ENCODE measurements at places on chromosomes 2 and 18.

DNA sequence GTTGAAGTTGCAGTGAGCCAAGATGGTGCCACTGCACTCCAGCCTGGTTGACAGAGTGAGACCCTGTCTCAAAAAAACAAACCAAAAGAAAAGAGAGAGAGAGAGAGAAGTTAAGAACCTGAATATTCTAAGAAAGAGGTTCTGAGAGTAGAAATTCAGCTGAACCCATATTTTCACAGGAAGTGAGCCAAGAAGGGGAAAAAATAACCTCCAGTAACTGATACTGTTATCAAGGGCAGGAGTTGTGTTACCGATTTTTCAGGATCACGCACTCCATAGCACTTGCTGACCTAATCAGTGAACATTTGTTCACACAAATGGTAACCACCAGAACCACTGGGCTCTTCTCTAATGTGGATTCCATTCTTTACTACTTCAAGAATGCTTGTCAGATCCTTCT, 39.1 kb upstream of the BZW1 start:
- no peak for DNase-seq

GRCh38 chr2:86235196-86235980, 36.1 kb downstream of the MRPL35 start:
- DNase-seq = no peak

GRCh38 chr2:166170356-166170755, 42.5 kb upstream of the SCN1A start:
- DNase-seq = no peak

DNA sequence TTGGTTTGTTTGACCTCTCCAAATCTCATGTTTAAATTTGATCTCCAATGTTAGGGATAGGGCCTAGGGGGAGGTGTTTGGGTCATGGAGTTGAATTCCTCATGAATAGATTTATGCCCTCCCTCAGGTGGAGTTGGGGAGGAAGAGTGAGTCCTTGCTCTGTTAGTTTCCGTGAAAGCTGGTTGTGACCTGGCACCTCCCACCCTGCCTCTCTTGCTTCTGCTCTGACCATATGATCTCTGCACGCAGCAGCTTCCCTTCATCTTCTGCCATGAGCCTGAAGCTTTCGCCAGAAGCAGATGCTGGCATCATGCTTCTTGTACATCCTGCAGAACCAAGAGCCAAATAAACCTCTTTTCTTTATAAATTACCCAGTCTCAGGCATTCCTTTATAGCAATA, 231.6 kb upstream of the ERBB4 start:
- no peak for DNase-seq

DNA sequence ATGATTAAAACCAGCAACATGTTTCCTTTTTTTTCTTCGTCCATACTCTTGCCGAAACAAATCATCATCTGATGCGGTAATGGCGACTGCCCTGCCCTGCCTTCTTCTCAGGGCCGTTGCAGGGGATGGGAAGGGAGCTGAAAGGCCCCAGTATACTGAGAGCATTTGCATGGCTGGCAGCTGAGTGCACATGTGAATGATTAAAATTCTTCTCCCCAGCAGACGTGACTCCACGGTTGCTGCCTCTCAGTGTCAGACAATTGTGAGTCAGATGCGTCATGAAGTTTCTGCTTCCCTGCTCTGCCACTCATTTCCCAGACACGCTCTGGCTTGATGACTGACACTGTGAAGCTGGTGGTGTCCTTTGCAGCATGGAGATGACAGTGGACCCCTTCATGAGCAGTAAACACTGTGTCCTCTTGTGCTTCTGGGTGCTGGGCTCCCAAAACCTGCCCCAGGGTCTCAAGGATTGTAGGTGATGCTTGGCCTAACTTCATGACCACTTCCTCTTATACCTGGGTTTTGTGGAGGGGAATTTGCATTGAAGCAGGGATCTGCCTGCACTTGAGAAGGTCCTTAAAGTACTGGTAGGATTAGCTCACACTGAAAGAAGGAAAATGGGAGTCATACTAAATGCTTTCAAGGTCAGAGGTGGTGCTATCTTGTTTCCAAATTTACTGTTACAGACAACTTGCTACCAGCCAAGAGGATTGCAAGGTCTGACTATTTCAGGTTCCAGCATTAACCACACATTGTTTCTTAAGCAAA, 222.5 kb upstream of the COPS8 start:
- peak; percentile 55 for DNase-seq

DNA sequence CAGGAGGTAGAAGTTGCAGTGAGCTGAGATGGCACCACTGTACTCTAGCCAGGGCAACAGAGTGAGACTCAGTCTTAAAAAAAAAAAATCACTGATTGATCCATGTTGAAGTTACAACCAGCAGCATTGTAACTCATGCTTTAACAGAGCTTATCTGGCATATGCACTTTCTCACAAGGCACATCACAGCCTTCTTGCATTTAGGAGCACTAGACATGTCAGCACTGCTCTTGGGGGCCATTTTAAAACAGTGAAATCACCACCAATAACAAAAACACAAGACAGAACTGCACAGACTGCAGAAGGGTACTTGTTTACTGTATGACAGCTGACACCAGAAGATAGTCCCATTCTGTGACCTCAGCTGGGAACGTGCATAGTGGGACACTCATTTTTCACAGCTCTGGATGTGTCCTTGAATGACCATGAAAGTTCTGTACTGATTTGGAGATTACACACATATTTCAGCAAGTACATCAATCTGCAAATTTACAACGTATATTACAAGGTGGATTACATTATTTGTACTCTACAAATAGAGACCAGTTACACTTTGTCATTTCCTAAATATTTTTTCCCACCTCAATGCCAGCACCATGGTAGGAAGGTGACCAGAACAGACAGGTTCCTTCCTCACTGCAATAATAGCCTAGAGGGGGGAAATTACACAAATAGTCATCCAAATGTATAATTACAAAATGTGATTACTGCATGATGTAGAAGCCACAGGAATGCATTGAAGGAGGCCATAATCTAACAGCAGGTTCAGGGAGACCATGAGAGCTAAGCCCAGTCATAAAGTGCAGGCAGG, 35.1 kb downstream of the CCBE1 start:
- DNase-seq = no peak

DNA sequence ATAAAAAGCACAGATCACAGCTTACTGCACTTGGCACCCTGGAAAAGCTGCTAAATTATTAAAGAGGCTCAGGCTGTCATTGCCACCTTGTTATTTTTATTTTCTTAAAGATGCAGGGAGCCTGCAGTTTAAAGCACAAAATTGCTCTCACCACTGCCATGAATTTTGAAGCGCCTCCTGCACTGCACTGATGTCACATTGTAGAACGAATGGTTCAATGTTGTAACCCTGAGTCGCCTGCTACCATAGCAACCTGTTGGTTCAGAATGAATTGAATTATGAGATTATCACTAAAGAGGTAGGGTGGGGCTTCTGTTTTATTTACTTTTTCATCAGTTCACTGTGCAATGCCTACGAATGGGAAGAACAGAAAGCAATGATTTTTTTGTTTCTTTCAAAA, 16.5 kb downstream of the SCG2 start:
- DNase-seq = peak; percentile 11

- no peak for DNase-seq
These were observed 169.6 kb downstream of the FMNL2 start for GRCh38 chr2:152504618-152505017.

DNA sequence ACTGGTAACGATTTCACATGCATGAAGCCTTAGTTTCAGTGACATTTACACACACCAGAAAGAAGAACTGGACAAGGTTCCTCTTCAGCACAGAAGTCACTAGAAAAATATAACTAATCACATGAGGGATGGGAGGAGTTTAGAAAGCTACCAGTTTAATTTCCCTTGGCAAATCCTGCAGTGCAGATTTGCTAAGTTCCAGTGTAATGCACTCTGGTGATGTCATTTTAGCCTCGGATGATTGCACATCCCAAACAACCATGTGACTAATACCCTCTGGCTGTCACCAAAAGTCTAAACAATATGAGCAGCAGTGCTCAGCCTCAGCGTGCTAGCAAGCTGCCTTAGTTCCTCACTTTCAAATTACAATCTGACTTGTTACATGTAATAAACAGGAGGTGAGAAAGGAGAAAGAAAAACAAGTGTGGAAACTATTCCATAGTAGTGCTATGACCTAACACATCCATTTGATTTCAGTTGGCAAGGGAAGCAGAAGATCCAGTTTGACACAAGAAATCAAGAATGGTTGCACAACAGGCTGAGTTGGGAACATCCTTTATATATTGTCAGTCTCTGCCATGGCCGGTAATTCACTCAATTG, 35.3 kb upstream of the PPP1CB start:
- peak; percentile 97 for DNase-seq

DNA sequence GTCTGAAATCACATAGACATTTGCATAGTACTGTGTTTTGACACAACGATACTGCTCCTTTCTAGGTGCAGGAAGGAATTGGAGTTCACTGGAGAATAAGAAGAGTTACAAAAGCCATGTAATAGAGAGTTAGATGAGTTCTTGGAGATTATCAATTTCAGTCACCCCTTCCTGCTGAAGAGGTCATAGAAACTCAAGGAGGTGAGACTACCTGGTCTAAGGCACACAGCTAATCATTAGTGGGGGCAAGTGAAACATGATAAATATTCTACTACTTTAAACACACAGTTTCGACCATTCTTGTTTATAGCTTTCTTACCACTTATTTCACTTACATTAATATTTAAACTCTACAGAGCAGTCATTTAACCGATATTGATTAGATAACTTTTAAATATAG, 286.9 kb upstream of the NXPH2 start:
- no peak for DNase-seq

DNA sequence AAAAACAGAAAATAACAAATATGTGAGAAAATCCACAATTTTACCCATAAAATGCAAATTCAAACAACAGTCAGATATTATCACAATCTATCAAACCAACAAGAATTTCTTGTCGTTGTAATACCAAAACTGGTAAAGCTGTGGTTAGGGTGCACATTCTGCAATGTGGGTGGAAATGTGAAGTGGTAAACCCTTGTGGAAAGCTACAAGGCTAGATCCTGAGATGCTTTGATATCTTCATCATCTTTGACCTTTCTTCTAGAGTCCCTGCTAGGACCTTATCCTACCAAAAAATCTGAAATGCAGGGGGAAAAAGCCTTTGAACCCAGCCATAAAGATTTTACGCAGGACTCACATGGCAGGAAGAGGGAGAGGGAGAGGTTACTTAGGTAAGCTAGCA, 17.2 kb upstream of the ATG16L1 start:
- DNase-seq = no peak

DNA sequence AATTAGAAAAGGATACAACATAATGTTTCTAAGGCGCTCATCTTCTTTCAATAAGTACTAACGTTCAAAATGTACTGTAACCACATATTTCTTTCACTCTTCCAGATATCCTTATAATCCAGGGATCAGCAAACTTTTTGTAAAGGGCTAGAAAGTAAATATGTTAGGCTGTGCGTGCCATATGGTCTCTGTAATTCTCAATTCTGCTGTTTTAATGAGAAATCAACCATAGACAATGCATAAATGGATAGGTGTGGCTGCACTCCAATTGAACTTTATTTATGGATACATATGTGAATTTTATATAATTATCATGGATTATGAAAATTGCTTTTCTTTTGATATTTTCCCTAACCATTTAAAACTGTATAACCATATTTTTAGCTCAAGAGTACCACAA, 459.4 kb downstream of the EPHA4 start:
- no peak for DNase-seq

GRCh38 chr2:177397481-177398289, 5.1 kb downstream of the AGPS start:
- DNase-seq = peak; percentile 78

- no peak for DNase-seq
These were observed 500.7 kb downstream of the METTL4 start for GRCh38 chr18:2070631-2071030.

DNA sequence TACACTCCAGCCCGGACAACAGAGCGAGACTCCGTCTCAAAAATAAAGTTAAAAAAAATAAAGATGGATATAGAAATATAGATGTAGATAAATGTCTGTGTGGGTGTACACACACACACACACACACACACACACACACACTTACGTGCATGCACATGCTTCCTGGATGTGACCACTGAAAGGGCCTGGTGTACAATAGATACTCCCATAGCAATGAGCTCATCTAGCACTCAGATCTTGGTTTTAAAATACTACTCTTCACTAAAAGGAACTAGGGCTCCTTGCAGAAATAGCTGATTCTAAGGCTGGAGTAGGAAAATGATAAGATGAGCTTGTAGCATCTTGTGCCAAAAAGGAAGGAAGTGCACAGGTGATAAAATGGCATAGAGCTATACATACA, 39.1 kb downstream of the ROCK2 start:
- no peak for DNase-seq

DNA sequence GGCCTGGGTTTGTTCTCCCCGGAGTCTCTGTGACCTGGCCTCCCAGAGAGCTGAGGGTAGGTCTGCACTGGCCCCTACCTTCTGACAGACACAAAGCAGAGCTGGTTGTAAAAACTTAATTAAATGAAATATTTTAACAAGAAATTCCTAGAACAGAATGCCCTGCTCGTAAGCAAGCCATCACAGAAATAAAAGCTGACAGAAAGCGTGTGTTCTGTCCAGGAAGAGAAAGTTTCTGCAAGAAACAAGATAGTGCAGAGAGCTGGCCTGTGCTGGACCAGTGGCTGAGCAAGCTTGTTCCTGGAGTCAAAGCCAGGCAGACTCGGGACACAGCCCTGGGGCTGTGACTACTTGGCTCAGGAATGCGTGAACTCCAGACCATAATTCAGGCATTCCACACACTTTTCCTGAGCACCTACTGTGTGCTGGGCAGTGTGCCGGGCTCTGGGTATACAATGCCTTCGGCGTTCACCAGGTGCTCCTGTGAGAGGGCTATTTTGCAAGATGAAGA, 51.6 kb downstream of the APOB start:
- no peak for DNase-seq

GRCh38 chr2:203685081-203685621, 21.3 kb upstream of the CD28 start:
- no peak for DNase-seq

GRCh38 chr18:46360866-46361265, 256.7 kb downstream of the HAUS1 start:
- no peak for DNase-seq

- no peak for DNase-seq
These were observed 23.0 kb downstream of the TMEM247 start for GRCh38 chr2:46502291-46502885.

GRCh38 chr2:232097260-232097659, 135.7 kb downstream of the DIS3L2 start:
- DNase-seq = no peak
